ENCODE measurements at places on chromosomes 11 and 22.
A peak's percentile ranks its signal among the peaks of the same experiment; 100 is the strongest.

DNA sequence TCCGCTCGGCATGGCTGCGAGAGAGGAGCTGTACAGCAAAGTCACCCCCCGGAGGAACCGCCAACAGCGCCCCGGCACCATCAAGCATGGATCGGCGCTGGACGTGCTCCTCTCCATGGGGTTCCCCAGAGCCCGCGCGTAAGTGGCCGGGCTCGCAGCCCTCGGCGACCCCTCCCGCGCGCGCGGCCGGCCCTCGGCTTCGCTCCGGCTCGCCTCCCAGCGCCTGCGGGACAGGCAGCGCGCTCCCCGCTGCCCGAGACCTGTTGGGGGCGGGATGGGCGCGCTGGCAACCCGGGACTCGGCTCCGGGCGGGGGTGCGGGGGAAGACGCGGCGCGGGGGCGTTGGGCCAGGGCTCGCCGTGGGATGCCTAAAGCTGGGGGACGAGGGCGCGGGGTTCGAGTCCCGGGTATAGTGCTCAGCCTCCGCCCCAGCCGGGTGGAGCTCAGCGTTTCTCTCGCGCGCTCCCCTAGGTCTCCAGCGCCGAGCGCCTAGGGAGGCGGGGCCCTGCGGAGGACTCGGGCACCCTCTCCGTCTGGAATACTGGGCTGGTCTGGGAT, 630 bp downstream of the UBASH3B start:
- DNase-seq, result no peak

GRCh38 chr22:19576460-19577421, 52.5 kb upstream of the CLDN5 start:
- peak; percentile 31 for DNase-seq

DNA sequence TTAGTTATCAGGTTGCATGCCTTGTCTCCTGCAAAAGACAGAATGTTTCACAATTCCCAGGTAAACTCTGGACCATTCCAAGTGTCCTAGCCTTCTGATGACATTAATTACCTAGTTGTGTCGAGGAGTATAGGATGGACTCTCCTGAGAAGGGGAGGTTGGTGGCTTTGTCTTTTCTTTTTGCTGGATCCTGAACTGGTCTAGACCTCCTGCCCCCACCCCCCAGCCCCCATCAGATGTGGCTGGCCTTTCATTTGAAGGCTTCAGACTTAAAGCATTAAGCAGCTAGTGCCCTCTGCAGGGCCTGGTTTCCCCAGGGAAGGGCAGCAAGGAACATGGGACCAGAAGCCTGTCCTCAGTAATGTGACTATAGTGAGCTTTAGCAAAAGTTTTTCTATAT, 9.7 kb downstream of the MCAM start:
- DNase-seq, result no peak

DNA sequence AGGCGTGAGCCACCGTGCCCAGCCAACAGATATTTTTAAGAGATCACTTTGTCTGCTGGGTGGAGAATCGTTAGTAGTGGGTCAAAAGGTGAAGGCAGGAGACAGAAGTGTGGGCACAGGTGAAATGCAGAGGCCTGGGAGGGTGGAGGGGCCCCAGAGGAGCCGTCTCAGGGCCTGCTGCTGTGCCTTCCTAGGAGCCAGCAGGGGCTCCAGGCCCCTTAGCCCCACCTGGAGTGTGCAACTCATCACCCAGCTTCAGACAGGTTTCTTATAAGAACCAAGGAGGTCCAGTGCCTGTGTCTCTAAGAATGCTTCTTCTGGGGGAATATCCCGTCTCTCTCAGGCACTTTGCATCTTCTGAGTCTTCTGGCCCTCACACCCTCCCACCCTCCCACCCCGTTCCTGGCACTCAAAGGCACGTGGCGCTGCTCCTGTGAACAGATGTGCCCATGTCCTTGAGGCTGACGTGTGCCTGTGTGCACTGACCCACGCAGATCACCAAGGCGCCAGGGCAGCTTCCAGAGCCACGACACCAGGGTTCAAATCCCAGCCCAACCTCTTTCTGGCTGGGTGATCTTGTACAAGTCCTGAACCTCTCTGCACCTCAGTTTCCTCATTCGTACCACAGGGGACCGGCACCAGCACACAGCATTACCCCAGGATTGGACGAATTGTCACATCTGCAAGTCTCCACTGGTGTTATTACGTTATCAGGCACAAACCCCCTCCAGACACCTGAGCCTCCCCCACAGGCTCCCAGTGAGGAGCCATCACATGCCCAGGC, 3.4 kb downstream of the ARSA start:
- DNase-seq, result no peak

GRCh38 chr11:64086258-64087123, 50.8 kb downstream of the FLRT1 start:
- DNase-seq, result no peak

DNA sequence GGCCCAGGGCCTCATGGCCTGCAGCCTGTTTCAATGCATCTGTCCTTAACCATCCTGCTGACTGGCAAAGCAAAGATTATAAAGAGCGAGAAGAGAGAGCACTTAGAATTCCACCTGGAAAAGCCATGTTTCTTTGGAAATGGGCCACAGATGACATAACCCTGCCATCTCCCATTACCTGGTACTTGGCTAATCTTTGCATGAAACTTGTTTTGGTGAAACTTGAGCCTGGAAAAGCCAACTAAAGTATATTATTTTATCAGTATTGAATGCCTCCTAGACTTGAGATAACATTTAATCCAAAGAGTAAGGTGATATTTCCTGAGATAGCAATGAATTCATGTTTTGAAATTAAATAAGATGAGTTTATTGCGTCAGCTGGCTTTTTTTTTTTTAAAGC, 72.6 kb downstream of the NAV2 start:
- DNase-seq, result no peak

DNA sequence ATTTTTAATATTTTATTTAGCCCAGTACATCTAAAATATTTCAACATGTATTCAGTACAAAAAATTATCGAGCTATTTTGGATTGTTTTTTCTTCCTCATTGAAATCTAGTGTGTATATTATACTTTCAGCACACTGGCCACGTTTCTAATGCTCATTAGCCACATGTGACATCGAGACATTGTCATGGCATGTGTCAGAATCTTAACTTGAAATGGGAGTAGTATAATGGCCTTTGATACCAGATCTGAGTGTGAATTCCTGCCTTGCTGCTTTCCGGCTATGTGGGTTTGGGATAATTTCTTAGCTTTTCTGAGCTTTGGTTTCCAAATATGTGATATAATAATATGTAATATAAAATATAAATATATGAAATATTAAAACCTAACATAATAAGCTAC, 54.3 kb downstream of the BCL2L13 start:
- no peak for DNase-seq

GRCh38 chr11:40054631-40055030, 1404.8 kb downstream of the LRRC4C start:
- DNase-seq, result no peak

DNA sequence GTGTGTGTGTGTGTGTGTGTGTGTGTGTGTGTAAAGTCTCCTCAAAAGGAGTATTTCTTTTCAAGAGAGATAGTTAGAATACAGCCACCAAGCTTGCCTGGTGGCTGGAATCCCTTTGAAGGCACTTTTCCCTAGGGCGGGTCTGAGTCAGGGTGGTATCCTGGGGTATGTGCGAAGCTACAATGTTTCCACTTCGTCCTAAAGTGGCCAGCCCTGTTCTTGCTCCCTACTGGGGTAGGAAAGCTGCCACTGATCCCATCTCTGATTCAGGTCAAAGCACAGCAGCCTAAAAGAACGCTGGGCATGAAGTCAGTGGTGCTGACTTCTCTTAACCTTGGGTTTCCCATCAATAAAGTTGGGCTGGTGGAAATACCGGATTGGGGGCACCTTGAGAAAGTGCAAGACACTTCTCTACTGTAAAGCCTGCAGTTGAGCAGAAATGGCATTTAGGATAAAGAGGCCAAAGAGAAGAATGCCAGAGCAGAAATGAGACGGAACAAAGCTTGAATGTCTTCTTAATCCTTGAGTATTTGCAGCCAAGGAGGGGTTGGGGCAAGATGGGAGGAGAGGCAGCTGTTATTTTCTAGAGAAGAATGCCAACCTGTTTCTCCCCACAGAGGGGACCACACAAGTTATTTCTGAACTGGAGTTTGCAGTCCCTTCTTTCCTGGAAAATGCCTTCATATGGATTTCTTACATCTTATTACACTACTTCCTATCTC, 35.3 kb downstream of the ZNRF3 start:
- DNase-seq, result no peak

GRCh38 chr11:45546366-45546765, 119.1 kb downstream of the CHST1 start:
- DNase-seq, result no peak

- DNase-seq, result no peak
Observed at GRCh38 chr11:116928845-116929244, 91.4 kb upstream of the APOA1 start.

- no peak for DNase-seq
Observed at GRCh38 chr11:78038697-78039313, 15.7 kb upstream of the KCTD14 start.

GRCh38 chr11:134231958-134232659, 7.6 kb downstream of the VPS26B start:
- DNase-seq, result no peak

- no peak for DNase-seq
Observed at GRCh38 chr11:15145615-15146014, 30.9 kb downstream of the INSC start.

- DNase-seq, result no peak
Observed at GRCh38 chr11:2820976-2821375, 64.6 kb downstream of the CDKN1C start.

DNA sequence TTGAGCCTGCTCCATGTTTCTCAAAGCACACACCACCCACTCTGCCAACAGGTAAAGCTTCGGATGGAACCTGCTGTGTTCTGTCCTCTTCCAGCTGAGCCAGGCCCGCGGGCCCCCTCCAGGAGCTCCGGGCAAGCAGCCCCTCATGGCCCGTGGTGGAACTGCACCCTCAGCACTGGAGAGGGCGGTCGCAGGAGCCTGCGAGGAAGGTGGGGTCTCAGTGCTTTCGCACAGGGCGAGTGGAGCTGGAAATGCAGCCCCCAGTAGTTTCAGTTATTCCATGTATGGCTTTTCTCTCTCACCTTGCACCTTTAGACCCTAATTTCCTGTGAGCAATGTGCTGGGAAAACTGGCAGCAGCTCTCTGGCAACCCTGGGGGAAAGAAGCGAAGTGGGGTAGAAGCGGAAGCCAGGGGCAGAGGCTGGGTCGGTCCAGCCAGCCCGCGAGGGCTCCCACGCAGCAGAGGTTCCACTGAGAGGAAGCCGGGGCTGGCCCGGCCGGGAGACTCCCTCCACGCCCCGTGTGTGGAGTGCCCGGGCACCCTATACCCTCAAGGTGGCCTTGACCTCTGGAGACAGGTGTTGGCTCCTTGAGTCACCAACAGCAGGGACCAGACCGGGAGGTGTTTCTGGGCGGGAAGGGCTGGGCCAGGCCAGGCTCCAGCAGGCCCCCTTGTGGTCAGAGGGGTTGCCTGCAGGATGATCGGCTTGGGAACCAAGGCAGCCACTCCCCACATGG, 119.9 kb upstream of the TMEM45B start:
- peak; percentile 50 for DNase-seq

- no peak for DNase-seq
Observed at GRCh38 chr11:126949066-126949891, 51.3 kb downstream of the KIRREL3 start.

- no peak for DNase-seq
Observed at GRCh38 chr11:15770798-15771414, 585.4 kb downstream of the SOX6 start.

GRCh38 chr11:70647188-70648166, 249.1 kb downstream of the CTTN start:
- DNase-seq, result no peak

- no peak for DNase-seq
Observed at GRCh38 chr11:123616505-123617198, 37.8 kb downstream of the SCN3B start.

- no peak for DNase-seq
Observed at GRCh38 chr11:128506356-128506755, 81.0 kb downstream of the ETS1 start.

DNA sequence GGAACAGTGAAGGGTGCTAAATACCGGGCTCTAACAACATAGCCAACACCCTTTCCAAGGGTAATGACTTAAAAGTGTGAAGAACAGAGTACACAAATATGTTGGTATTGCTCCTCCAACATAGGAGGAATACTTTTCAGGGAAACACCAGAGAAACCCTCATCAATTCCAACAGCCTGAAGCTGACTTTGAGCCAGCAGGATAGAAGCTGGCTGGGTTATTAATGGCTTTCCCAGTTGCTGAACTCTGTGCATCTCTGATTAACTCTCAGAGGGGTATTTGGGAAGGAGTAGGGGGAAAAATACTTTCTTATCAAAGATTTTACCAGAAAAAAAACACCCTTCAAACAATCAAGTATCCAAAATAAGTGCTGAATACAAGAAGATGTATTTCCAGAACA, 95.6 kb downstream of the AMBRA1 start:
- DNase-seq, result no peak

DNA sequence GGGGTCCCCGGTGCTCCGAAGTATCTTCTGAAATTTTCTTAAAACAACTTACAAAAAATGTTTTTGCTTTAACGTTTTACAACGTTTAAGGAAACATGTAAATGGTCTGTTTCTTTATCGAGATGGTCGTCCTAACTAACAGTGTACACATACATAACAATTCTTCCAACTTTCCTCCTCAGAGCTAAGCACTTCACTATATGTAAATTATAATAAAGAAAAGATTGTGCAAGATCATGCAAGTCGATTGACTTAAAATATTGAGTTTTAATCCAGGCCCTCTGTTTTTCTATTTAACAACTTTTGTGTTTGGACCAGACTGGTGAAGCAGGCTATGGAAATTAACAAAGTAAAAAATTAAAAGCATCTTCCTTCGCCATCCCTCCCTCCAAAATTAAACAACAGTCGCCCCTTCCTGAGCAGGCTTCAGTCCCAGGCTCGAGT, 4.9 kb downstream of the ALX4 start:
- no peak for DNase-seq

DNA sequence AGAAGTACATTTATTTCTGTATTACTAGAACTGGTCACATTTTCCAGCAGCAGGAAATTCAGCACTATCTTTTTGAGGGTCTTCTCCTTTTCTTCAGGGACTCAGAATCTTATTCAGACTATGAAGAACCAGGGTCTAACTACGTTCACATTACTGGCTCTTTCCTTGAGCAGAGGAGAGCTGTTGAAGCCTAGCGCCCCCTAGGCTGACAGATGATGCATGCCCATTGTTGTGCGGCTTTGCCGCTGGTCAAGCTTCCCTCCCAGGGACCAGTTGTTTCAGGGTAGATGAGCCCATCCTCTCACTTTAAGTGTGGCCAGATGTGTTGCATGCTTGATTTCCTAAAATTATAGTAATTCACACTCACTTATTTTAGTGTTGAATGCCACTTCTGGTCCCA, 168.2 kb upstream of the PDGFD start:
- no peak for DNase-seq

- DNase-seq, result no peak
Observed at GRCh38 chr11:118180300-118180703, 3.9 kb upstream of the SCN2B start.

GRCh38 chr22:37379722-37380121, 47.6 kb downstream of the ELFN2 start:
- no peak for DNase-seq

DNA sequence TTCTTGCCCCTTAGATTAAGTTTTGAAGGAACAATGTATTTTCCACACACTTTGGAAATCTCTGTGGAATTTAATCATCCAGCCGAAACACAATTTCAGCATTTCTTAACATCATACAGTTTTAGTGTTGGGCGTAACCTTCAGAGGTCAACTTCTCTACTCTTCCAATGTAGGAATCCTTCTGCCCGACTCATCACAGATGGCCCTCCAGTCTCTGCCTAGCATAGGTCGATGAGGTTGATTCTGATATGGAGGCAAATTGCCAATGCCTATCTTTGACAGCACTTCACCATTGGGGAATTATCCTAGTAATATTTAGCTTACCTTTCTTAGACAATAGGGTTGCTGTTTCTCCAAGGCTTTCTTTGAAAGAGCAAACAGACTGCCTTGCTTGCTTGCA, 175.7 kb upstream of the TTC12 start:
- DNase-seq, result no peak

Data from CD4-positive, alpha-beta T cell treated with Interleukin-6 at 100 ng/mL for 8 hours (primary cell).